ENCODE measurements at places on chromosomes 13 and 19.

DNA sequence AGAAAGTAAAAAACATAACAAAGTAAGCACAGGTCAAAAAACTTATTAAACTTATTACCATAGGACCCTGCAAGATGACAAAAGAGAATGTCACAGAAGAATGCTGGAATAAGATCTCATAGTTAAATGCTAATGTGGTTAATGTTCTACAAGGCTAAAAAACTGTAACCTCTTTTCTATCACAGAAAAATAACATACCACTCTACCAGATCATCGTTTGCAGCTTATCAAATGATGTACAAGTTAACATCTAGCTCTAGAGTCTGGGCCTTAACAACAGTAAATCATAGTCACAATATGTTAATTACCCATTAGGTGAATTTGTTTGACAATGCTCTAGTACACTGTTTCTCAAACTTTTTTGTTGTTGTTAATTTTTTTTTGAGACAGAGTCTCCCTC lies 53.0 kb downstream of the NUFIP1 start:
- DNase-seq = no peak

DNA sequence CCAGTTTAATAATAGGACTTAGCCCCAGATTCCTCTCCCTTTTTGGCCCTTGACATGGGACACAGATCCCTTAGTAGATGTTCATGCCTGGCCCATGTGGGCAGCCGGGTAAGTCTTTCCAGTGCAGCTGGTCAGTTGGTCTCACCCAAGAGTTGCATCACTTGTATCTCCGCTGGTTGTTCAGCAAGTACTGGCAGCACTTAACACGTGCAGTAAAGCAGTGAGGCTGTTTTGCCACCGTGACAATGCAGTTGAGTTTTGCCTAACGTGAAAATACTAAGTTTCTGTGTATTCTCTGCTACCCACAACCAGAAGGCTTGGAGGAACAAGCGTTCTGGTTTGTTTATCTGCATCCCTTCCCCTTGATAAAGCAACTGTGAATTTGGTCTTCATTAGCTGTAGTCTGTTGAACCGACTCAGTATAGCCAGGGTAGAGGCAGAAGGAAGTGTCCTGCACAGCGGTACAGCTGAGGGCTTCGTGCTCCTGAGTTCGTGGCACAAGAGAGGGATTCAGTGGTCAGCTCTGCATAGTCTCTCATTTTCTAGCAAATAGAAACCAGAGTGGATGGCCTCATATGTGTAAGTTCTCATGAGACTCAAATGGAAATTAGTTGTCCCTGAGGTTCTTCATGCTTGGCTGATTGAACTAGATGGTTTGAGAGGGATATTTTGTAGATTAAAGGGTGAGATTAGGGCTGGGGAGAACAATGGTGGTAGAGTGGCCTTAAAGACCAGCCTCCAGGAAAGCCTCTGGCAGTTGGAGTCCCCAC lies 50.3 kb downstream of the ARHGEF7 start:
- DNase-seq = no peak

DNA sequence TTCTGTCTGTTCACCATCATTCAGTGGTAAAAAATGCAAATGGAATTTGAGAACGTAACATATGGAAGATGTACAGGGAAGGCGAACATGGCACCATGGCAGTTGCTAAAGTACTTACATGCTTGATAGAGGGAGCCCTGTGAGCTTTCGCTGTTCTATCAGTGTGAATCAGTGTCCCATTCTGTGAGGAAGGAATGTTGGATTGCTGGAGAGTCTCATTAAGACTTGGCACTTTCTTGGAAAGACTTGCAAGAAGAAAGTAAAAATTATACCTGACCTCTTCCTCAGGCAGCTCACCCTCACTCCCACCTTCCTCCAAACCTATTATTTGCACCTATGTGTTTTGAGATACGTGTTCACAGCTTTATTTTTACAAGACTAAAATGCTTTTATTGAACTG lies 43.5 kb downstream of the FREM2 start:
- DNase-seq = no peak

- no peak for DNase-seq
Observed at GRCh38 chr19:12828494-12828893, 5.9 kb downstream of the RTBDN start.

GRCh38 chr19:50325310-50326100 lies 3.7 kb downstream of the KCNC3 start:
- DNase-seq = peak; percentile 53

- no peak for DNase-seq
Observed at GRCh38 chr13:91539286-91540157, 141.1 kb downstream of the GPC5 start.

- DNase-seq = no peak
Observed at GRCh38 chr13:36124236-36124822, 6.9 kb downstream of the DCLK1 start.

DNA sequence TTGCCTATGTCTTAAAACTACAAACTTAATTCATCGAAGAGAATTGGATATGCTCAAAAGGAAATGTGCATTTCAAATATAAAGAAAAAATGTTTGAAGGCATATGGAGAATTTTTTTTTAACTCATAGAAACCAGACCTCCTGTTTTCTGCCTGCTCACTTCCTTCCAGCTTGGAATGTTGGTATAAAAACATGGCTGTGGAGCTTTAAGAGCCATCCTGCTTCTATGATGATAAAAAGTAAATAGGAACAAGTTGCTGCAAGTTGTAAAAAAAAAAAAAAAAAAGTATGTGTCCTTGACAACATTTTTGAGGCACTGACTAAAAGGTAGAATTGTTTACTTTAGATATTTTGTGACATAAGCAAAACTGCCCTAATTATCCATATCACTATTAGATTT lies 1230.7 kb downstream of the PCDH9 start:
- DNase-seq = no peak

GRCh38 chr19:4108767-4109625 lies 14.9 kb downstream of the MAP2K2 start:
- DNase-seq = peak; percentile 62

DNA sequence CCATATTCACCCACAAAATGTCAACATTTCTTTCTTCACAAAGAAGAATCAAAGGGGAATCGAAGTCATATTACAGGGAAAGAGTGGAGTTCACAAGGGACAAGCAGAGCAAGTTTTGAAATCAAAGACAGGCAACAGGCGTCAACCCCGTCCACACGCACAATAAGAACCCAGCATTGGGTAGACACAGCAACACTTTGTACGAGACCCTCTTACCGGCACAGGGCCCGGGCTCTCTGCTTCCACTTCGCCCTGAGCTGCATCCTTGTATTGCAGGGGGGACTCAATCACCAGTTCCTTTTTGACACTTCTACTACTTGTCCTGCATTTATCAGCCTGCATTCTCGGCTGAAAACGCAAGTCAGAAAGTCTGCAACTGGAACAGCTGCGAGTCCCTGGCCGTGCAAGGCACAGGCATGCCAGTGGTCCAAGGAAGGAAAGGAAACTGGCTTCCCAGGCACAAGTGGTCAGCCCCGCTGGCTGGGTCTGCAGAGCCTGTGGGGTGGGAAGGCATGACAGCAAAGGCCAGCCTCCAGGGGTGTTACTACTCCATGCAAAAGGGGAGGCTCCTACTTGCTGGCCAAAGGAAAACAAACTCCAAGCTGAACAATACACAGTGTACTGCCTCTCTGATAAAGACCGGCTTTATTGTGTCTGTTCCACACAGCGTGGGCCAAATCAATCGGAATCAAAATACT lies at the start of gene DOCK9:
Gene DOCK9, minus strand, starts transcription at position 497 of the 698 bp plus-strand sequence. Its CDS starts 155 bp downstream, at position 342.
- DNase-seq = no peak

DNA sequence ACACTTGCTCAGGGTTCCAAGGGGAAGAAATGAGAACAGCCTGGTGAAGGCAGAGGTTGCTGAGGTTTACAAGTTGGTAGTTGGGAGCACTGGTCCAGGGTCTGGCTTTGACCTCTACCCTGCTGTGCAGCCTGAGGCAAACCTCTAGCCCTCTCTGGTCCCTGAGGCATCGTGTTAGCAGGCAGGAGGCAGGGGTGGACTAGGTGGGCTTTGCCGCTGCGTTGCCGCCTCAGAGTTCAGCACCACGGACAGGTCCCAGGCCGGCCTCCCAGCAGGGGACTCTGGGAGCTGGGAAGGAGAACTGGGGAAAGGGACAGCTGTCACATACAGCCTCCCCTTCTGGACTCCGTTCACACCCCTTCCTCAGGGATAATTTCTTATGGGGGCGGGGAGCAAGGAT lies 3.1 kb downstream of the NCAN start:
- DNase-seq = peak; percentile 22

DNA sequence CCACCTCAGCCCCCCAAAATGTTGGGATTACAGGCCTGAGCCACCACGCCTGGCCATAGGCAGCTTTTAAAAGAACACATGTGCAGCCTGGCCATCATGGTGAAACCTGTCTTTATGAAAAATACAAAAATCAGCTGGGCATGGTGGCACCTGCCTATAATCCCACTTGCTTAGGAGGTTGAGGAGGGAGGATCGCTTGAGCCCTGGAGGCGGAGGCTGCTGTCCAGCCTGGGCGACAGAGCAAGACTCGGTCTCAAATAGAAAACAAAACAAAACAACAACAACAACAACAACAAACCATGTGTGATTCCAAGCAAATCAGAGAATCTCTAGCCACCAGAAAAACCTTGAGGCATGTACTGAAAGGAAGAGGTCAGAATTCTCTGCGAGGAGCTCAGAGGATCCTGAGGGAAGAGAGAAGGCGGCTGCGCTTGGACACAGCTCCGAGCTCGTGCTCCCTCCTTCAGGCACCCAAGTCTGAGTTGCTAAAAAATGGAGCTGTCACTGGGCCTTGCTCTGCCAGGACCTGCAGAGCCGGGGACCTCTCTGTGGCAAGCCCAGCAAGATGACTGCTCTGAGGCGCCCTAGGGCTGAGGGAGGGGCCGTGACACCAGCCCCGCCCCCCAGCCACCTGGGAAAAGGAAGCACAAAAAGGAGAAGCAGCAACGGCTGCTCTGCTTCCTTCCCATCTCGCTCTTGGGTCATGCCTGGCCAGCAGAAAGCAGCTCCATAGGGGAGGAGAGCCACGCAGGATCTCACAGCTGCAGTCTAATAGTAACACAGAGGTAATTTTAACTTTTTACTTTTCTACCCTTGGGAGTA lies at the start of gene ARL11:
Gene ARL11, plus strand, starts transcription at position 677 of the 822 bp plus-strand sequence. CDS start 1,941 bp downstream, outside the sequence.
- DNase-seq = no peak

DNA sequence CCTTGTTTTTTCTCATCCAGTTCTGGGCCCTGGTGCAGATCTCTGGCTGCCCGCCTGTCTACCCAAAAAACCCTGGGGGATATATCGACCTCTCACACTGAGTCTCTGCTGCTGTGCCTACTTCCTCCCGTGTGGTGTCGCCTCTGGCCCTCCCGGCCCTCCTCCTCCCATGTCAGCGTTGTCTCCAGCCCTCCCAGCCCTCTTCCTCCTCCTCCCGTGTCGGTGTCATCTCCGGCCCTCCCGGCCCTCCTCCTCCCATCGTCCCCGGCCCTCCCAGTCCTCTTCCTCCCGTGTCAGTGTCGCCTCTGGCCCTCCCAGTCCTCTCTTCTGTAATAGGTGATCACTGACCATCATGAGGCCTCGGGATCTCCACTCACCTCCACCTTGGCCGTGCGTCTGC lies 81.8 kb downstream of the GPR12 start:
- no peak for DNase-seq

DNA sequence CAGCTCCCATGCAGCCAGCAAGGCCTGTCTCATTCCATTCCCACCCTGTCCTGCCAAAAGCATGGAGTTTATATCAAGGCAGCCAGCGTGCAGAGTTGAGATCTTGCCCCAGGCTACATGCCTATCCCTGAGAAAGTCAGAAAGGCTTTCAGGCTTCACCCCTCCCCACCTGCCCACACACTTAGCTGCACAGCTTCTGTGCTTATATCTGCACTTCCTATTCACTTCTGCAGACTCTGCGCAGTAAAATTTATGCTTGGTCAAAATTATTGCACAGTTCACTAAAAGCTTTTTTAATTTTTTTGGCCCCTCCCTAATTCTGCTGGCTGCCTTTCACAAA lies 12.5 kb upstream of the ZNF675 start:
- no peak for DNase-seq

DNA sequence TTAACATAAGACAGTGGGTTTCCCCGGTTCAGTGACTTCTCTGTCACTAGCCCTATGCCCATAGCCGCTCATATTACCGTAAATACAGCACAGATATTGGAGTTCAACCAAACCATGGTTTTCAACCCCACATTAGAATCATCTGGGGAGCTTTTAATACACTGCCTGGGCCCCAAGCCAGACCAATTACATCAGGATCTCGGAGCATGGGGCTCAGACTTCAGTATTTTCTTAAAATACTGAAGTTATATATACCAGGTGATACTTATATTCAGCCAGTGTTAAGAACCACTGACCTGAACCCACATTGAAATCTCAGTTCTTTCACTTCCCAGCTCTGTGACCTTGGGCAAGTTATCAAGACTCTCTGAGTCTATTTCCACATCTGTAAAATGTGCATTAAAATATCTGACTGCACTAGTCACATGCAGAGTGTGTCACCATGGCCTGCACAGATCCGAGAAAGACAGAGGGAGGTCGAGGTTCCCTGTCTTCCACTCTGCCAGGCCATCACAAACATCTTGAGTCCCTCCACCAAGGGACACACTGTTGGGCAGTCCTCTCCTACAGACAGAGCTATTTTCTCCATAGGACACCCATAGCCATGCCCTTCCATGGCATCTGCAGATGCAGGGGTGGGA lies 32.2 kb upstream of the IPO5 start:
- DNase-seq = no peak

- no peak for DNase-seq
Observed at GRCh38 chr19:53388168-53388567, 6.8 kb upstream of the ZNF765 start.

DNA sequence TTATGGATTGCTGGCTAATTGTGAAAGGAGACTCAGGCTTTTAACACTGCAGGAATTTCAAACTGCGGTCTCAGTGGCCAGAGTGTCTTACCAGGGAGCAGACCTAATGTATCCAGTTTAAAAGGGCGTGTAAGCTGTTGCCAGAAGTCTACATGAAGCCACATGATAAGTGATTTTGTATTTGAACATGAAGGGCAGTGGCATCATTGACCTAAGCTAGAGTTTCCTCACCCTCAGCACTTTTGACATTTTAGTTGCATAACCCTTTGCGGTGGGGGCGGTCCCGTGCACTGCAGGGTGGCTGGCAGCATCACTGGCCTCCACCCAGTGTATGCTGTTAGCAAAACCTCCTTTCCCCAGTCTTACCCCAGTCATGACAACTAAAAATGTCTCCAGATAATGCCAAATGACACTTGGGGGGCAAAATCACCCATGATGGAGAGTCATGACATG lies 23.7 kb upstream of the GPR18 start:
- peak; percentile 43 for DNase-seq

GRCh38 chr19:42285541-42285941 lies 16.4 kb upstream of the PRR19 start:
- no peak for DNase-seq

DNA sequence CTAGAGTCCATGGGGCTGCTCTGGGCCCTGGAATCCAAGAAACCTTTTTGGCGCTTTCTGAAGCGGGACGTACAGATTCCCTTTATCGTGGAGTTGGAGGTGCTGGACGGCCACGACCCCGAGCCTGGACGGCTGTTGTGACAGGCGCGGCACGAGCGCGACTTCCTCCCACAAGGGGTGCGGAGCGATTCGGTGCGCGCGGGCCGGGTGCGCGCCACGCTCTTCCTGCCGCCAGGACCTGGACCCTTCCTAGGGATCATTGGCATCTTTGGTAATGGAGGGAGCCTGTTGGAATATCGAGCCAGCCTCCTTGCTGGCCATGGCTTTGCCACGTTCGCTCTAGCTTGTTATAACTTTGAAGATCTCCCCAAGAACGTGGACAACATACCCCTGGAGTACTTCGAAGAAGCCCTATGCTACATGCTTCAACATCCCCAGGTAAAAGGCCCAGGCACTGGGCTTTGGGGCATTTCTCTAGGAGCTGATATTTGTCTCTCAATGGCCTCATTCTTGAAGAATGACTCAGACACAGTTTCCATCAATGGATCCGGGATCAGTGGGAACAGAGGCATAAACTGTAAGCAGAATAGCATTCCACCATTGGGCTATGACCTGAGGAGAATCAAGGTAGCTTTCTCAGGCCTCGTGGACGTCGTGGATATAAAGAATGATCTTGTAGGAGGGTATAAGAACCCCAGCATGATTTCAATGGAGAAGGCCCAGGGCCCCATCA lies 3.5 kb upstream of the ZFP82 start:
- no peak for DNase-seq
